ENCODE measurements at places on chromosomes 2 and 18. TPM values are rescaled to one million over a fixed set of nuclear protein-coding genes. Genes with fewer than 3 reads are reported as not detected.
A peak's percentile ranks its signal among the peaks of the same experiment; 100 is the strongest.

CHN1 gene
- total RNA-seq = 35.8 TPM

SPHKAP gene
- total RNA-seq = not detected

OR6B2 gene
- total RNA-seq = not detected

GRCh38 chr18:77115192-77115953, 17.2 kb downstream of the MBP start:
- DNase-seq = peak; percentile 16

- DNase-seq = no peak
Observed at GRCh38 chr2:46715541-46715940, 200.1 kb downstream of the MCFD2 start.

DNA sequence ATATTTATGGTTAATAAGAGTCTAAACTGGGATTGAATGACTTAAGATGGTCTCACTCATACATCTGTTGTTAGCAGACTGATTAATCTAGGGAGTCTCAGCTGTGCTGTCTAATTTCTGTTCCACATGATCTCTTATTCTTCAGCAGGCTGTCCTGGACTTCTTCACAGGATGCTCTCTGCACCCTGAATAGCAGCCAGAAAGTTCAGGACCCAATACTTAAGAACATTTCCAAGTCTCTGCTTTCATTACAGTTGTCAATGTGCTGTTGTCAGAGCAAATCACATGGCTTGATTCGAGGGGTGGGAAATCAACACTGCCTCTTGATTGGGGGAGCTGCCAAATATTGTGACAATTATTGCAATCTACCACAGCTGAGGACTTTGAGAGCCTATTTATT, 627.1 kb upstream of the SLC8A1 start:
- DNase-seq = no peak

GRCh38 chr18:30915336-30915988, 127.1 kb downstream of the DSC3 start:
- DNase-seq = no peak

DNA sequence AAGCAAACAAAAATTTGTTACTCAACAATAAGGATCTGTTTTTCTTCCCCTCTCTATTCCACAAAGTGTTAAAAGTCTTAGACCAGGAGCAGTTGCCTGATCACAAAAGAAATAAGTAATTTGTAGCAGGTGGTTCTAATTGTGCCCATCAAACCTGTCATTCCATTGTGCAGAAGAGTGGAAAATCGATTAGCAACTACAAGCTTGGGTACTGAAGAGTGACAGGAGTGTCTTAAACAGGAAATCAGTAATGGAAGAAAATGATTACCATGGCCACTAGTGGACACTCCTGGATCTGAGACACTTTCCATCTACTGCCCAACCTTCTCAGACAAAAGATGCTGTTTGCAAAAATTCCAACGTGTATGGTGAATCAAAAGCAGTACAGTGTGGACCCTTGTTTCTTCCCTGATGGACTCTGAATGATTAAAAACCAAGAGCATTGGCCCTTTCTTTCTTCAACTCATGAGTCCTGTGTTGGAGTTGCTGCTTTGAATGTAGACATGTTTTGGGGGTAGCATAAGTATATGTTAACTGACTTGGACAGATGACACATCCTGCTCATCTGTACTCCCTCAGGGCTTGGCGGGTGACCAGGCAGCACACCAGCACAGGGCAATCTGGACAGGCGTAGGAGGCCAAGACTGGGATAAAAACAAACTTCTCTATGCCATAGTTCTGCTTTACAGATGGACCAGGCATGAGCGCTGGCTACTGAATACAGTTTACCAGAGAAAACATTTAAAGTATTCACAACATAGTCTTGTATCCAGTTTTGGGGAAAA, 51.9 kb downstream of the PLA2R1 start:
- DNase-seq = no peak

GRCh38 chr2:165593081-165593480, 123.6 kb downstream of the CSRNP3 start:
- no peak for DNase-seq

GRCh38 chr18:58562146-58562998, 66.5 kb downstream of the ALPK2 start:
- no peak for DNase-seq

DNA sequence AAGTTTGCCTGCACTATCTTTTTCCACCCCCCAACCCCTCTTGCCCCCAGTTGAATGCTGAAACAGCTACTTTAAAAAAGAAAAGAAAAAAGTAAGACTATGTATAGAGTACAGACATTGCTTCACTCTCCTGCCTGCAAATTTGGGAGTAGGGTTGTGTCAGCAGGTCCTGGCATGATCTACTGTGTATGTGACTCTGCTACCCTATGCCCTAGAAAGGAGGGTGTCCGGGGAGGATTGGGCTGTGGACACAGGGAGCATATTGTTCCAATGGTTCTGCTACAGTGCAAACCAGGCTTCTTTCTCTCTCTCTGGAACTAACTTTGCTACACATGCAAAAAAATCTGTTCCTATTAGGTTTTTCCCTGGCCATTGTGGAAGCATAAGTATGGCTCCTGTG, 9.9 kb upstream of the ZEB2 start:
- no peak for DNase-seq

DNA sequence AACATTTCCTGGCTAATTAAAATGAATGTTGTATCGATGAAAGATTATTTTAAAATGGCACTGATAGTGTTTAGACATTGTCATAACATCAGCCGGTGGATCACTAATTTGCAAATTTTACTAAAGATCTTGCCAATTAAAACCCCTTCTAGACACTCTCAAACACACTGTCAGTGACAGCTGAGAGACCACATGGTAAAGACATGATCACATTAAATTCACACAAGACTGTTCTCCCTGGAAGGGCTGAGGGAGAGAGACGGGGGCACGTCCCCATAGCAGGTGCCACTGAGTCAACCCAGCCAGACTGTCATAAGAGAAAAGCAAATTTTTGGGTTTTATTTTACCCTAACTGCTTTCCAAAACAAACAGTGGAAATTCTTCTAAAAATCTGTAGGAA, 306.0 kb downstream of the TXNL1 start:
- no peak for DNase-seq

DNA sequence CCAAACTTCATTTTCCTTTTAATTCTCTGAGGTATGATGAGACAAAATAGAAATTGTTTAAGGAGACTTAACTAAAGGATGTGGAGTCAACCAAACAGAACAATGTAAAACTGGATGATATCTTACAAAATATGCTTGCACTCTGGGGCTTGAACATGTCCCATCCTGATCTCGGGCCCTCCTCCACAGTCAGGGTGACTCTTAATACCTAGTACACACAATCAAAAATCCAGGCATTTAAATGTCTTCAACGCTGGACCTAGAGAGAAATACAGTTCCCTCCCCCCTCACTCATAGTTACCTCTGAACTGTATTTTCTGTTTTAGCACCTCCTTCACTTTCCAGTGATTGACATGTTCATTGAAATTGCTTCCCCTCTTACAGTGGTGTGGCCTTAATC, 36.9 kb upstream of the SERPINB2 start:
- no peak for DNase-seq

DNA sequence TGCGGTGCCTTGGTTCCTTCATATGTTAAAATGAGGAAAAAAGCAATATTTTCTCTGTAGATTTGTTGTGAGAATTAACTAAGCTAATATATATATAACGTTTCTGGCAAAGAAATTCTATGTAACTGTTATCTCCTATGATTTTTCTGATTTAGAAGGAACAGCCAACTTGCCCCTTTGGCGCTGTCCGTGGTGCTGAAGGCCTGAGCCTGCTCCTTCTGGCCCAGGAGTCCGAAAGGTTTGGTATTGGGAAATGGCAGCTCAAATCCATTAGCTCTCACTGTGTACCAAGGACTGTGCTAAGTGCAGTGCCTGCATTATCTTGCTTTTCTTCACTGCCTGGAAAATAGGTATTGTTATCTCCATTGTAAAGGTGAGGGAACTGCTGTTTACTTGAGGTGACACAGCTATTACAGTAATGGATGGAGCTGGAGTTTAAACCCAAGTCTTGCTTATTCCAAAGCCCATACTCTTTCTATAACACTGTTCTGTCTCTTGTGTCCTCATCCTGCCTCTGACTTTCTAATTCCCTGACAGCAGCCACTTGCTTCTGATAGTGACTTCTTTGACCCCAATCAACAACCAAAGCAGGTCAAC, 52.2 kb downstream of the C1QL2 start:
- DNase-seq = peak; percentile 6

- no peak for DNase-seq
Observed at GRCh38 chr18:68893354-68893753, 95.5 kb downstream of the CCDC102B start.

DNA sequence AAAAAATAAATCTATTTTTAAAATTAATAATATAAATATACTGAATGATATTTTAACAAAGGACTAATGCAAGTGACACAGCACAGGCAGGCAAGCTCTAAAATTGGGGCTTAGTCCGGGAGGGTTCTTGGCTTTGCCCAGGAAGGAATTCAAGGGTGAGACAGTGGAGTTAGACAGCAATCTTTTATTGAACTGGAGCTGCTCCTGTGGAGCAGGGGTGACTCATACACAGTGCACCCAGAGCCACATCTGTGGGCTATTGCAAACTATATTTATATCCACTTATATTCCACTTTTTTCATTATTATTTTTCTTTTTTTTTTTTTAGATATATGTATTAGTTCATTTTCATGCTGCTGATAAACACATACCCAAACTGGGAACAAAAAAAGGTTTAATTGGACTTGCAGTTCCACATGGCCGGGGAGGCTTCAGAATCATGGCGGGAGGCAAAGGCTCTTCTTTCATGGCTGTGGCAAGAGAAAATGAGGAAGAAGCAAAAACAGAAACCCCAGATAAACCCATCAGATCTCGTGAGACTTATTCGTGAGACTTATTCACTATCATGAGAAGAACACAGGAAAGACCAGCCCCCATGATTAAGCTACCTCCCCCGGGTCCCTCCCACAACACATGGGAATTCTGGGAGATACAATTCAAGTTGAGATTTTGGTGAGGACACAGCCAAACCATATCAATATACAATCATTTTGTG, 437.1 kb downstream of the BCL11A start:
- no peak for DNase-seq

- DNase-seq = no peak
Observed at GRCh38 chr18:41486575-41486974, 468.5 kb upstream of the PIK3C3 start.

DNA sequence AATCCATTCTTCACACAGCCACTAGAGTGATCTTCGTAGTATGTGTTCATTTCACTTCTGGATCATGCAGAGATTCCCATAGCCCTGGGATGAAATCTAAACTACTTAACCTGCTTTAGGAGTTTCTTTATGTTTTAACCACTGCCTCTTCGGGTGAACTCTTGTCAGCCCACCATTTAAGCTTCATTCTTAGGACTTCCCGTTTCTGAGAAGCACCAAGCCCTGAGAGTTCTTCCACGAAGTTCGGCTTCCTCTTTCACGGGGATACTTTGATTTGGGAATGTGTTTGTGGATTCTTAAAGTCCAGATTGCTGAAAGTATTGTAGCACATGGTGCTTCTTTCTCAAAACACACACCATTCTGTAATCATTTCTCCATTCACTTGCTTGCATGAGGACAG, 205.0 kb downstream of the UBE2E3 start:
- DNase-seq = no peak

All from SJSA1 (cell line).